ENCODE measurements at places on chromosomes 12 and 14.

DNA sequence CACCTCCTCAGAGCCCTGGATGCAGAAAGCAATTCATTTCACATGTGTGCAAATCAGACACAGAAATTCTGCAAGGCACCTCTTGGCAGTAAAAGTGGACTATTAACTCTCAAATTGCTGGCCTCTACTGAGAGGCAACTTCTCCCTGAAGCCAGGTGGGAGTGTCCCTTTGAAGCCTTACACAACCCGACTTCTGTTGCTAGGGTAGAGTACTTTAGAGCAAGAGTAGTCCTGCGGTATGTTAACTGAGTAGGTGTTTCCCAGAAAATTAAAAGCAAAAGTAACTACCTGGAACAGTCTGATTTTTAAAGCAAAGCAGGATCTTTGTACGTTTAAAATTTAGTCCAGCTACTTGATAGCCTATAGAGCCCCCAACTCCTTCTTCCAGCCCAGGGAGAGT is 483.4 kb downstream of the DIO2 start:
- DNase-seq: no peak

GRCh38 chr14:93012951-93013719 is 90.2 kb downstream of the CHGA start:
- no peak for DNase-seq

DNA sequence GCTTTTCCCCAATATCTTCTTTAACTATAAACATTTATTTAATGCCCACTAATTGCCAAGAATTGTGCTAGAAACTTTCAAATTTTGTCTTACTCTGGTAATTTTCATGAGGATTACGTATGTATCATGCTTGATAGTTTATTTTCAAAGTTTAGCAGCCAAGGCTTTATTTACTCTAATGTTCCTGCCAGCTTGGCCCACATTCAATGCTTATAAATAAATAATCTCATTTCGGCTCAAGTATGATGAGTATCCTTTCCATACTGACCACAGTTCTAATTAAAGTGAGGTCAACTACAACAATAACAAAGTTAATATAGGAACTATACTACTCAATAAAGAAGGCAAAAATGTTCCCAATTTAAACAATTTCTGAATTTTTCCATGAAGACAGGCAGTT is 259.2 kb downstream of the MED13L start:
- no peak for DNase-seq

GRCh38 chr12:55706568-55707218 is 1.0 kb downstream of the ITGA7 start:
- no peak for DNase-seq

DNA sequence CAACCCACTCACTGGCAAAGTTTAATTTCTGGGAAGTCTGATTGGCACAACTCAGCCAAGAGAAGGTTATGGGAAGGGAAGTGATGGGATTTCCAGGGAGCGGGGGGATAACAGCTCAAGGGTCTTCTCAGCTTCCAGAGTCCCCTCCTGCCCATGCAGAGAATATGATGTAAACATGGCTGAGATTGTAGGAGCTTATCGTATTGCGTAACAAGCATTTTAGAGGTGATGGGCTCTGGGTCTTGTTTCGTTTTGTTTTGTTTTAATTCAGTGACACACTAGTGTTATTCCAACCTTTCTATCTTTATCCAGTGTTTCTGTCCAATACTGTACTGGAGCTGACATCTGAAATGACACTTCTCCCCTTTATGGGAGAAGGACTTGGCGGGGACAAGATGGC is 762.1 kb upstream of the TMEM132C start:
- DNase-seq: no peak

GRCh38 chr14:49218436-49219092 is 367.6 kb downstream of the RPS29 start:
- DNase-seq: no peak

- no peak for DNase-seq
Measured at GRCh38 chr12:130116791-130117190, 45.5 kb upstream of the FZD10 start.

GRCh38 chr12:53991077-53991460 is 6.1 kb downstream of the HOXC10 start:
- DNase-seq: no peak

DNA sequence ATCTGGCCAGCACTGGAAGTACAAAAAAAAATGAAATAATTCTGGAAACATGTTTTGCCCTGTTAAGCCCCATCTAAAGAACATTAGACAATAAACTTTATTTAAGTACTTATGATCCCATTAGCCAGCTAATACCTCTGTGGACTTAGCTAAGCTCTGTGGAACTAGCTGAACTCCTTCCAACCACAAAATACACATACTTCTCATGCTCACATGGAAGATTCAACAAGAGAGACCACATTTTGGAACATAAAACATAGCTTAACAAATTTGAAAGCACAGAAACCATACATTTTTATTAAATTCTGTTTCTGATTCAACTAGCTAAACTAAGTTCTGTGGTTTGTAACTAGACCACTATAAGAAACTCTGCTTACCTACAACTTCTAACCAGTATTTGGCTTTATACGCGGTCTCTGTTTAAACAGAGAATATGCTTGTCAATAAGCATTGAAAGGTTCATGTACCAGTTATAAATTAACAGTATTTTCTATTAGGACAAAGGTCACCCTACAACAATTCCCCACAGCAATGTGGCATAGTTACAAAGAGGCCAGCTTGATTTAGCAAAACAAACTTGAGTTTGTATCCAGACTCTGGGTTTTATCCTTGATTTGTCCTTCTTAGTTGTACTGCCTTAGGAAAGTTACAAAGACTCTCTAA is 300.1 kb downstream of the C12orf50 start:
- DNase-seq: no peak

DNA sequence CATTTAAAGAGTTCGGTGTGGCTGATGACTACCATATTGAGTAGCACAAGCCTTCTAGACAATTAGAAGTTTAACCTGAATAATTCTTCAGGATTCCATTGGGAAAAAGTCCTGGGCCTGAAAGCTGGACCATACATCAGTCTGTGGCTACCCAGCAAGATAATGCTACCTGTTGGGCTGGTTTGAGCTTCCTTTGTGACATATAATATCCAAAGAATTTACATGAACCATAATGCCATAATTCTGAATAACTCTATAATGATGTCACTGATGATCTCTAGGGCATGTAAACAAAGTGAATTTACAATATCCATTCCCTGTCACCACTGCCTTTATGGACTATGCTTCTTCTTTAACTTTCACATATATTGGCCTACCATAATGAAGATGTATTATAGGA is 3.8 kb upstream of the YBX3 start:
- no peak for DNase-seq

DNA sequence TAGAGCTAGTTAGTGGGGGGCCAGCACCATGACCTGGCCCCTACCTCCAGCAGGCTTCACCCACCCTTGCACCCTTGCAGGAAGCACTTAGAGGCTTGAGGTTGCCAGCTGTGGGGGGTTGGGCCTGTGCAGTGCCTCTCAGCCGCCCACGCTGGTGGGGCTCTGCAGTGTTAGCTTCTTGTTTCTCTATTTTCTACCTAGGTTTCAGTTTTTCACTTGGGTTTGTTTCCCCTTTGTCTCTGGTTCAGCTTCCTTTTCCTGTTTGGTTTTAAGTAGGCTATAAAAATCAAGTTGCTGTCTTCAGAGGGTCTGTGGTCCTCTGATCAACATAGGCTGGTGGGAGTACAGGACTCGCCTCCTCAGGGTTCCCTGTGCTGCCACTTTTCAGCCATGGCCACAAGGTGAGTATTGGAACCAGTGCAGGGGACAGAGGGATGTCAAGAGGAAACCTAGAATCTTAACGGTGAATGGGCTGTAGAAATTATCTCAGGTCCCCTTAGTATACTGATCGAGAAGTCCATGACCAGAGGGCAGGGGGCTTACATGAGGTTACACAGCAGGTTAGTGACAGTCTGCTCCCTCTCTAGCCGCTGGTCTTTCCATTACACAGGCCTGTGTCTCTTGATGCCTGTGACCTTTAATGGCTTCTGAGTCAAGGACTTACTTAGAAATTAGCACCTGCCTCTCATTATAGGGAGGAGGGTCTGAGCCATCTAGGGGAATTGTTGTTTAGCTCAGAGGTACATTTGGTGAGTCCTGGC is at the start of gene EVL:
EVL (plus strand) TSS at position 312 of the 761 bp plus-strand sequence; CDS start at position 391, 79 bp downstream.
- DNase-seq: no peak

DNA sequence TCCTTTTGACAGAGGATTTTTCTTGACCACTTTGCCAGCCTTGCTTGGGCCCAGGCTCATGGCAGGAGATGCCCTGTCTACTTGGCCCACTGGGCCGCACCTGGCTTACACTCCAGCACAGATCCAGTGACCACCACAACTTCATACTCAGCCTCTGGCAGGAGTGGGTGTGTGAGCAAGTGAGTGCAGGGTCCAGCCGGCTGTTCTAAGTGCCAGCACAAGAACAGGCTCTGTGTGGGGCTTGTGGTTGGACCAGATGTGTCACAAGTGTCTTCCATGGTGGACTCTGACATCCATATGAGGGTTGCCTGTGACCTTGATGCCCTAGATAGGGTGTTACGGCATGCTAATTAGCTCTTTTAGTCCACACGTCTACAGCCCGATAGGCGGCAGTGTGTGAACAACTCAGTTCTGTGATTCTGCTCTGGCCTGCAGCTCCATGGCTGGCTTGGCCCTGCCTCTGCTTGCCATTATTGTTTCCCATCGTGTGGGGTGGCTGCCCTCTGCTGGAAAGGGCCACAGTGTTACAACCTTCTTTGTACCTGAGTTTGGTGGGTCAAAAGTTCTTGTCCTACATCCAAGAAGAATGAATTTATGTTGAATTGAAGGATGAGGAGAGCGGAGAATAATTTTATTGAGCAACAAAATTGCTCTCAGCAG is 1089.1 kb downstream of the SLC6A15 start:
- peak; percentile 21 for DNase-seq

GRCh38 chr12:111270239-111270638 is 98.7 kb downstream of the PHETA1 start:
- no peak for DNase-seq

DNA sequence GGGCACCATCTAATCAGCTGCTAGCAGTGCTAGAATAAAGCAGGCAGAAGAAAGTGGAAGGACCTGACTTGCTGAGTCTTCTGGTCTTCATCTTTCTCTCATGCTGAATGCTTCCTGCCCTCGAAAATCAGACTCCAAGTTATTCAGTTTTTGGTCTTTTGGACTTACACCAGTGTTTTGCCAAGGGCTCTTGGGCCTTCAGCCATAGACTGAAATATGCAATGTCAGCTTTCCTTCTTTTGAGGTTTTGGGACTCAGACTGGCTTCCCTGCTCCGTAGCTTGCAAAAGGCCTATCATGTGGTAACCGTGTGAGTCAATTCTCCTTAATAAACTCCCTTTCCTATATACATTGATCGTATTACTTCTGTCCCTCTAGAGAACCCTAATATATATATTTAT is 159.3 kb downstream of the SLCO1B3 start:
- no peak for DNase-seq

GRCh38 chr14:23399136-23399535 is 8.9 kb downstream of the MYH6 start:
- DNase-seq: no peak

GRCh38 chr12:54306925-54307741 is 6.3 kb upstream of the NFE2 start:
- no peak for DNase-seq

- no peak for DNase-seq
Measured at GRCh38 chr14:47917344-47917954, 242.0 kb upstream of the MDGA2 start.

- no peak for DNase-seq
Measured at GRCh38 chr14:85060121-85060520, 469.8 kb upstream of the FLRT2 start.

DNA sequence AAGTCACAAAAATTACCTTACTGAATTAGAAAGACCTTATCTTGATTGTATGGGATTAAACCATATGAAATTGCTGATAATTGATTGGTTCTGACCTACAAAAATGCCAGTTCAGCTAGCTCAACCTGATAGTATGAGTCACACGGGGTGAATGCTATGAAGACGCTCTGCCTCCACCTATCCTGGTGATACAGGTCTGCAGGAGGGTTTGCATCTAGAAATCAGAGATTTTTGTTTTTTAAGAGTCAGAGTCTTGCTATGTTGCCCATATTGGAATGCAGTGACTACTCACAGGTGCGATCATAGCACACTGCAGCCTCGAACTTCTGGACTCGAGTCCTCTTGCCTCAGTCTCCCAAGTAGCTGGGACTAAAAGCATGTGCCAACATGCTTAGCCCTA is 120.4 kb downstream of the HMGA2 start:
- no peak for DNase-seq

DNA sequence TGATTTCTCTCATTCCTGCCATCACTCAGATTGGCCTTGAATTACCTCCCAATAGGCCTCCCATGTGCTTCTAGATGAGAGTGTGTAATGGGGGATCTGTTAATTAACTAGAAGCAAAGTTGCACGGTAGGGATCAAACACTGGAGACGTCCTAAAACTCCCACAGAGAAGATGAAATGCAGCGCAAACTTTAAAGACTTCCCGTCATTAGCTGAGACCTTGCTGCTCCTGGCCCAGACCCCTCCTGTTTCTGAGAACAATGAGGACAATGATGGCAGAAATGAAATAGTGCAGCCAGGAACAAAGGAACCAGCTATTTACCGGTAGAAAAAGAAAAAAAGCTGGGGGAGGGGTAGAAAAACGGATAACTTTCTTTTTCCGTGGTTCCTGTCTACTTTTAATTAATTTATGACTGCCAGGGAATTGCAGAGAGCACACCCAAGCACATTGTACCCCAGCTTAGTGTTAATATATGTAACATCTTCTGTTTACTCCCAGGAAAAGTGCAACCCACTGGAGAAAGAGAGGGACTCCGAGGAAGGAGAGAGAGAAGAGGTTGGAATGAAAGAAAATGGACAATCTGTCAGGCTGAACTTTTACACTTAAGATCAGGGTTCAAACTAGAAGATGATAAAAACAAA is 280.7 kb upstream of the SOX5 start:
- DNase-seq: no peak

DNA sequence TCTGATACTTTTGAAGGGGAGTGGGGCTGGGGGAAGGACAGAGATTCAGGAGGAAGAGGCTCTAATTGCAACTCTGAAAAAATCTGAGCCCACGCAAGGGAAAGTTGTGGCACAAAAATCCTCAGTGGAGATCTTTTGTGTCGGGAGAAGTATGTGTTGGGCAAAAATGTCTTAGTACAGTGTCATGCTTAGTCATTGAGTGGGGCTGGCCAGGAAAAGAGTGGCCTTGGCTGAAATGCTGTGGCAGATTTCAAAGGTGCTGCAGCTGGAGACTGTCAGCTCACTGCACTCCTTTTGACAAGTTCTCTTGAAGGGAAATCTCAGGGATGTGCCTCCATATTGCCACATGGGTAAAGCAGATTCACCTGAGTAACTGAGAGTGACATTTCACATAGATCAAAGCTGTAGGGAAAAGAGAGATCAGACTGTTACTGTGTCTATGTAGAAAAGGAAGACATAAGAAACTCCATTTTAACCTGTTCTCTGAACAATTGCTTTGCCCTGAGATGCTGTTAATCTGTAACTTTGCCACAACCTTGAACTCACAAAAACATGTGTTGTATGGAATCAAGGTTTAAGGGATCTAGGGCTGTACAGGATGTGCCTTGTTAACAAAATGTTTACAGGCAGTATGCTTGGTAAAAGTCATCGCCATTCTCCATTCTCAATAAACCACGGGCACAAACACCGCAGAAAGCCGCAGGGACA is 36.0 kb upstream of the GLIPR1 start:
- no peak for DNase-seq
